ENCODE measurements at places on chromosomes 3 and 15.

DNA sequence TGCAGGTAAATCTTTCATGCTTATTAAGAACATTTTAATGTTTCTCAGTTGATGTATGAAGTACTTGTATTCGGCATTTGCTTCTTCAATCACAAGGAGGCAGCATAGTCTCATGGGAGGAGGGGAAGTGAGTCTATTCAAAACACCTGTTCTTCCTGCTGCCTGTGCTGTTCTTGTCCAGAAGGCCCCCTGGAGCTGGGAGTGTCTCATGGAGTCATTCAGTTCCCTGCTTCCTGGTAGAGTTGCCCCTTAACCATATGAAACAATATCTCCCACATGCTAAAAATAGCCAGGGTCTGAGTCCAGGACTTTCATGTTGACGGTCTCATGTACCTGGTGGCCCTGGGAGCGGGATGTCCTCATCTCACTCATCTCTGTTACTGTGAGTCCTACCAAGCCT, 15.5 kb upstream of the PPP1R2 start:
- DNase-seq = no peak

DNA sequence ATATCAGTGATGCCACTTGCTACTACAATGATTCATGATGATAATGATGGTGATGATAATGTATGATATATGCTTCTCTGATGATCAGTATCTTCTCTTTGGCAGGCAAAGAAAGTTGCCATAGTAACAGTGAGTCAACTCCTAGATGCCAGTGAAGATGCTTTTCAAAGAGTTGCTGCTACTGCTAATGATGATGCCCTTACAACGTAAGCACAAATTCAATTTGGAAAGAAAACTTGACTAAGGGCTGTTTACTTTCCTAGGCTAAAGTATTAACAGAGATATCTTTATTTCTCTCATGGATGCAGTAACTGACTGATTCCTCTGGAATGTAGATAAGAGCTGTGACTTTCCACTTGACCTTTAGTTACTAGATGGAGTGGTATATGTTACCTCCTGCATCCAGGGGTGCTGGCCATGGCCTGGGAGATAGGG, 27.8 kb downstream of the ADGRG7 start:
- DNase-seq = no peak

DNA sequence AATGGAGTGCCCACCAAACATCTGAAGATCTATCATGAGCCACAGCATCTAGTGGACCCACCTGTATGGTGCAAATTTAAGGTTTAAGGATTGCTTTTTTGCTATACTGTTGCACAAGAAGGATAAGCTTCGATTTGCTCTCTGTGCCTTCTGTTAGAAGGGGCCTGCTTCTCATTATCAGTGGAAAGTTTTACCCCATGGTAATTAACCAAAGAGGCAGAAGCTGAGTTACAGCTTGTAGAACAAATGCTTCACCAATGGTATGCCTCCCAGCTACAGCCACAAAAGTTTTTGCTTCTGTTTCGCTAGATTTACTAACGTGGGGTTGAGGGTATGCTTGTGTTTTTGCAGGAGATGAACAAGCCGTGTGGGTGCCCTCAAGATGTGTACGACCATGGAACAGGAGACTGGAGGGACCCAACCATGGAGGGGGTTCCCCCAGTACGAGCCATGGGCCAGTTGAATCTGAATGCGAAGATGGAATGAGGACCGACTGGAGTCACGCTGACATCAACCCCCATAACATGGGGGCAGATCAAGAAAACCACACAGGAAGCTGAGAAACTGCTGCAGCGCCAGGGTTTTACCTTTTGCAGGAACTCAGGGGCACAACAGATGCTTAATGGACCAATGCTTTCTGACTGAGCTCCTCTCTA, 43.5 kb downstream of the ACAD9 start:
- peak; percentile 79 for DNase-seq

GRCh38 chr3:78994174-78995027, 773.4 kb downstream of the ROBO1 start:
- DNase-seq = no peak

- DNase-seq = no peak
Measured at GRCh38 chr15:84591815-84592214, 9.0 kb upstream of the ZSCAN2 start.

GRCh38 chr3:57062101-57062631, 1.7 kb downstream of the SPATA12 start:
- DNase-seq = no peak

DNA sequence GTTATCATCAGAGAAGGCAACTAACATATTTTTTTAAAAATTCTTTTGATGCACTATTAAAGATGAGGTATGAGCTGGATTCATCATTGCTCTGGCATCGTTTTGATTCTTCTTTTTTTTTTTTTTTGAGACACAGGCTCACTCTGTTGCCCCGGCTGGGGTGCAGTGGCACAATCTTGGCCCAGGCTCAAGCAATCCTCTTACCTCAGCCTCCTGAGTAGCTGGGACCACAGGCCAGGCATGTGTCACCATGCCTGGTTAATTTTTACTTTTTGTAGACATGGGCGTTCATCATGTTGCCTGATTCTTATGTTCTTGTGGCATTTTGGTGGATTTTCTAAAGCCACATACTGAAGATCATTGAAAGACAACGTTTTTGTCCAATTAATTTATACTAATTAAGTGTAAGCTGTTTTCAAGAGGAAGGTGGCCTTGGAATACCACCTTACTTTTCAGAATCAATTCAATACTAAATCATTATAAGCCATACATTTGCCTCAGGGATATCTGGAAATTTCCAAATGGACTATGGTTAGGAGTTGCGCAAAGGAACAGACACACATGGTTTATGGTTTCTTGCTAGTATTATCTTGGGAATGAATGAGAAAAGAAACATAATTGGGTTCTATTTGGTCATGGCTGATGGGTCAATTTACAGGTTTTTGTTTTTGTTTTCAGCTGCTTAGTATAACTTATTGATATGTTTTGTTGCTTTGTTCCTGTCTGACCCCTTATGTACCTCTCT, 22.8 kb downstream of the SLC28A2 start:
- no peak for DNase-seq

- DNase-seq = no peak
Measured at GRCh38 chr3:44125246-44125645, 116.4 kb upstream of the TOPAZ1 start.

DNA sequence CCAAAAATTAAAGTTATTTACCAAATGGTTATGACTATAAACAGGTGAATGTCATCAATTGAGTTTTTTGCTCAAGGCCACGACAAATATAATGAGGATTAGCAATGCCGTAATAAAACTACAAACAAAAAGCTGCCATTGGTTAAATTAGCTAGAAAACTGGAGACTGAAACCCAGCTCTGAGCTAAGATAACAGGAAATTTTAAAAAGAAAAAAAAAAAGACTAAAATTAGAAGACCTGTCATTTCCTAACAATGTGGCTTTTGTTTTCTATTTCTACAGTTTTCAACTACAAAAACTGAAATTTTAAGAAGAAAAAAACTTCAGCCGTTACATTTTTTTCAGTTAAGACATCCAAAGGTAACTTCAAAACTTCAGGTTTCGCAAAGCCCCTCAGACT, 9.7 kb downstream of the SLC12A6 start:
- DNase-seq = no peak

DNA sequence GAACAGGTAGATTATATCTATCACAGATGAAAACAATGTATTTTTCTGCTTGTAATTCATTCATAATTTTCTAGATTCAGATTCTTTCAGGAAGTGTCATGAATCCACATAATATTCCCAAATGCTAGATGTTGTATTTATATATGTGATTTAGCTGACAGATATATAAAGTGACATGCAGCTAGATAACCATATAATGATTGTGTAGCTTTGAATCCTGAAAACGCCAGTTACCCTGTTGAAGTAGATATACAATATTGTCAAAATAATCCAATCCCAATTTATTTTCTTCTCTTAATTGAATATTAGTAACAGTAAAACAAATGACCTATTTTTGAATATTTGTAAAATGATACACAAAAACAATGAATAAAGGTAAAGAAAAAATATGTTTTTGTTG, 738.4 kb downstream of the CADM2 start:
- no peak for DNase-seq

GRCh38 chr15:23561914-23562313, 3.6 kb upstream of the MKRN3 start:
- no peak for DNase-seq

DNA sequence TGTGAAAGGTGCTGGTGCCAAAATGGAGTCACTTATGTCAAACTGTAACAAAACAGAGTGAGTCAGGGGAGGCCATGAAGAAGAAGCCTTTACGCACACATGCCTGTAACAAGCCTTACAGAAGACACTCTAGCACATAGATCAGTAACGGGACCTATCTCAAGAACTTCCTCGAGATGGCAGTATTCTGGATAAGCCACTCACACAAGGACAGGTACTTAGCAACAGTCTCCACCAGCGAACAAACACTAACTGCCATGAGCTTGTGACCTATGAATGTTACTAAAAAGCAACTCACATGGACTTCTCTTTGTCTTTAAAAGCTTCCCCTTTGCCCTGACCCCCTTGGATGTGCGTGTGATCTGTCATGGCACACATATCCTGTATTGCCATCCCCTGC, 235.1 kb downstream of the CD47 start:
- no peak for DNase-seq

DNA sequence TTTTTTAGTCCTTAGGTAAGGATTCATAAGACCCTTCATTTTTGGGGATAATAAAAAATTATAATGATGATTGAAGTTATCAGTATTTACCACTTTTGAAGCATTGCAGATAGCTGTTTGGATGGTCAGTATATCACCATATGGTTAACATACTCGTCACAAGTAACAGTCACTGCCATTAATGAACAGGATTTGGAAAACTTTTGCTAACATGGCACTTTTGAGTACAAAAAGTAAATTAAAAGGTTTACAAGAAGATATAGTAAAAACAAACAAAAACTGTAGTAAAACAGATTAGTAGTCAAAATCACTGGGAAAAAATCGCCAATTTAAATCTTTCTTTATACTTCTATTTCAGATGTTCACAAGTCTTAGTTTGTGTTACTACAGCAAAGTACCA, 37.8 kb upstream of the ST3GAL6 start:
- no peak for DNase-seq

- no peak for DNase-seq
Measured at GRCh38 chr15:101795455-101795854, 7.9 kb upstream of the OR4F6 start.
